Activated CD8-positive, alpha-beta memory T cell treated with anti-CD3 and anti-CD28 coated beads for 1 hour (primary cell): ENCODE measurements at places on chromosomes 11 and 22.

DNA sequence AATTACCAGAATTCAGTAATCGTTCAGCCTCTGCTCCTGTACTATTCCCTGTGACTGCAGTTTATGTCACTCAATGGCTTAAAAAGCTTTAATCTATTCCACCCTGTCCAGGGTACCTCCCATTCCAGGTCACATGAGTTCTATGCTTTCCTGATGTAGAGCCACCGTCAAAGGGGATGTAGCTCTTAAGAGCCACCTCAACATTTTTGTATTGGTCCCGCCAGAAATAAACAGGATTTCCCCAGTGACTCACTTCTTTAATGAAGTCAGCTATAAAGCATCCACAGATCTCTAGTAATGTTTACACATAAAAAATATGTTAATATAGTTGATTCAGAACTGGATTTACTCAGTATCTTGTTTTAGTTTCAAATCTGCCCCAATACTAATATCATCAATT, 1.3 kb upstream of the OR8D1 start:
- no peak for DNase-seq

GRCh38 chr11:115885535-115886421, 381.6 kb upstream of the CADM1 start:
- no peak for DNase-seq

DNA sequence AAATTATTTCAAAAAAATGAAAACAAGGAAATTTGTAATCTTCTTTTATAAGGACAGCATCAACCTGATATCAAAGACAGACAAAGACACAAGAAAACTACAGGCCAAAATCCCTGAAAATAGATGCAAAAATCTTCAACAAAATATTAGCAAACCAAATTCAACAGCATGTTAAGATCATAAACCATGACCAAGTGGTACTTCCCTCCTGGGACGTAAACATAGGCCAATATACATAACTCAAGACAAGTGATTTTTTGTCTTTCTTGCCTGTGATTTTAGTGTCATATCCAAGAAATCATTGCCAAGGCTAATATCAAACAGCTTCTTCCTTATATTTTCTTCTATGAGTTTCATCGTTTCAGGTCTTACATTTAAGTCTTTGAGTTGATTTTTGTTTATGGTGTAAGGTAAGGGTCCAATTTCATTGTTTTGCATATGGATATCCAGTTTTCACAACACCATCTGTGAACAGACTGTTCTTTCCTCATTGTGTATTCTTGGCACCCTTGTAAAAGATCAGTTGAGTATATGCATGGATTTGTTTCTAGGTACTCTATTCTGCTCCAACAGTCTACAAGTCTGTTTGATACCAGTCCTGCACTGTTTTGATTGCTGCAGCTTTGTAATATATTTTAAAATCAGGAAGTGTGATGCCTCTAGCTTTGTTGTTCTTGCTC, 50.0 kb downstream of the SBF2 start:
- no peak for DNase-seq

DNA sequence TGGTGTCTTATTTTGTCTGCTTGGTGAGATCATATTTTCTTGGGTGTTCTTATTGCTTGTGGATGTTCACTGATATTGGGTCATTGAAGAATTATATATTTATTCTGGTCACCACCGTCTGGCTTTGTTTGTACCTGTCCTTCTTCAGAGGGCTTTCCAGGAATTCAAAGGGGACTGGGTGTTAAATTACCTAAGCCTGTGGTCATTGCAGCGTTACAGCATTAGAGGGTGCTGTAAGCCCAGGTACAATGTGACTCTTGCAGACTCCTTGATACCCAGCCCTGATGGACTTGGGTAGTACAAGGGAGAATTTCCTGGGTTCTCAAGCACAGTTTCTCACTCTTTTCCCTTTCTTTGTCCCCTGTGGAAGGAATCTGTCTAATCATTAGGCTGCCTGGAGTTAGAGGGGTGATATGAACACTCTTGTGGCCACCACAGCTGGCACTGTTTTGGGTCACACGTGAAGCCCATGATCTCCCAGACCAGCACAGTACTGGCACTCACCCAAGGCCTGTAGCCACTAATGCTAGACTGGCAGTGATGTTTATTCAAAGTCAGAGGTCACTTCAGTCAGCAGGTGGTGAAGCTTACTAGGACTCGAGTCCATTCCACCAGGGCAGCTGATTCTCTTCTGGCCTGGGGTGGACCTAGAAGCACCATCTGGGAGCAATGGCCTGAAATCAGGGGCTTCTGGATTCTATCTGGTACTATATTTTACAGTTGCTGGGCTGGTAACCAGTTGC, 56.1 kb upstream of the NARS2 start:
- no peak for DNase-seq

GRCh38 chr11:87722756-87723565, 452.3 kb downstream of the RAB38 start:
- no peak for DNase-seq

GRCh38 chr11:2265396-2265795, 5.0 kb downstream of the ASCL2 start:
- no peak for DNase-seq

GRCh38 chr11:124094731-124095130, 20.5 kb upstream of the VWA5A start:
- DNase-seq: no peak

- DNase-seq: no peak
Observed at GRCh38 chr11:133570376-133570775, 38.1 kb upstream of the OPCML start.

GRCh38 chr11:121194731-121195596, 93.9 kb downstream of the TECTA start:
- no peak for DNase-seq
